ENCODE measurements at places on chromosomes 1 and 21.

- no peak for DNase-seq
Observed at GRCh38 chr1:65317866-65318653, 8.7 kb downstream of the DNAJC6 start.

- DNase-seq = no peak
Observed at GRCh38 chr1:86998727-86999126, 84.3 kb downstream of the HS2ST1 start.

DNA sequence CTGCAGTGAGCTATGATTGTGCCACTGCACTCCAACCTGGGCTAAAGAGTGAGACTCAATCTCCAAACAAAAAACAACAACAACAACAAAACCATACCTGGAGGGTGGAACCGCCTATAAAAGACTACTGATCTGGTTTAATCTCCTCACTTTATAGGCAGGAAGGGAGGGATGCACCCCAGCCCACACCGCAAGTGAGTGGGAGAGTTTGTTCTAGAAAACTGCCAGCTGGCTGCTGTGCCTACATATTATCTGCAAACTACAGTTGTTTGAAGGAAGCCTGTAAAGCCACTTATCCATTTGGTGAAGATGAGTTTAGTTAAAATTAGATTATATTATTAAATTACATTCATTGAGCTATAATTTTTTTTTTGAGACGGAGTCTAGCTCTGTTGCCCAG lies 9.1 kb upstream of the SRSF10 start:
- DNase-seq = no peak

GRCh38 chr1:97277891-97278654 lies 556.5 kb downstream of the PTBP2 start:
- DNase-seq = no peak

- no peak for DNase-seq
Observed at GRCh38 chr1:8846263-8846662, 28.8 kb upstream of the RERE start.

DNA sequence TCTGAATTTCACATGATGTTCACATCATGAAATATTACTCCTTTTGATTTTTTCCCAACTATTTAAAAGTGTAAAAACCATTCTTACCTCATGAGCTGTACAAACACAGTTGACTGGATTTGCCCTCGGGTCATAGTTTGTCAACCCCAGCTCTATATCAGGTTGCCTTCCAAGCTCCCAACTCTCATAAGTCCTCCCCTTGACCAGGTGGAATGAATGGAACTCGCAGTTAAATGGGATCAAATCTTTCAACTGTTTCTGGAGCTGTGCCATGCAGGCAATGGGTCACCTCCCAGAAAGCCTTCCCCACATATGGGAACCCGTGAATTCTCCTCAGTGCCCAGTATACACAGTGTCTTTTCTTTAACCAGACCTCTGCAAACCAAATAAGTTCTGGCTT lies 169.8 kb upstream of the FOXD3 start:
- DNase-seq = no peak

DNA sequence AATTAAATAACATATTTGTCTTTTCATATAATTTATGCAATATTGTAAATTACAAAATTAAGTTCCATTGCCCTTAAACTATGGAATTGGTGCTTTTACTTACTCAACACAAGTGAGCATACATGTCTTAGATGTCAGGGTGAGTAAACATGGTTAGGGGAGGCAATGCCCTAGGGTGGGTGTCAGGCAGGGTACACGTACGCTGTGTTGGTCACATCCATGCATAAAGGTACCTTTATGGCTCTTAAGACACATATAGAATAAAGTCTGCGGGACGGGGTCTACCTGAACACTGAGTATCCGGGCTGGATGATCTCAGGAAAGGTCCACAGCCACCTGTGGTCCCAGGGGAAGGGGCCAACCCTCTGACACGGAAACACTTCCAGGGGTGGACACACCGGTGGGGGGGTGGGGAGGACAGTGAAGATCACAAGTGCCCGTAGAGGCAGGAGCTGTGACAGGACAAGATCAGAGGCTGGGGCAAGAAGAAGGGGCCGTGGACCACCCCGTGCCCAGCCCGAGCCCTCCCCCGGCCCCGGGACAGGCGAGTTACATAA lies 720 bp downstream of the LIN9 start:
- no peak for DNase-seq

DNA sequence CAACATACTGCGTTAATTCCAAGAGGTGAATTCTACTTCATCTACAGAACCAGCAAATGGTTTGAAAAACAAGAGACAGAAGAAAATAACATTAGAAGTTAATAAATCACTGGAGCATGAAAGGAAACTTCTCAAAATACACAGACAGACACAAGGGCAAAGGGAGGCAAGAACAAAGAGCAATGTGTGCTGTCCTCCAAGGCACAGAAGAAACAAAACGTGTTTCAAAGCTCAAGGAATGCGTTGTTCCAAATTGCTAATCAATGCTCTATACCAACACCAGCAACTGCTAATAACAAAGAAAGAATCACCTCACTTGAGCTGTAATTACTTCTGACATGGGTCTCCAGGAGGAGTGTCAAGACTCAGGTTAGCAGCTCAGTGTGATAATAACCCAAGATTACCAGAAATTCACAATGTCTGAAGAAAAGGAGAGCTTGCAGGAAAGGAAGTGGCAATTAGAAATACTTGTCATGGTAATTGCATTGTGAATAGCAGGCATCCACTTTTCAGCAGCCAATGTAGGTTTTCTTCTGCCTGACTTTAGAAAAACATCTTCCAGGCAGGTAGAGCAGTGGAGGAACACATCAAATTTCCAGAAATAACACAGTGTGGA lies 175.4 kb downstream of the SEC16B start:
- peak; percentile 86 for DNase-seq

GRCh38 chr21:14519000-14519399 lies 27.1 kb downstream of the SAMSN1 start:
- DNase-seq = no peak

- no peak for DNase-seq
Observed at GRCh38 chr1:68796888-68797287, 300.0 kb upstream of the DEPDC1 start.

- DNase-seq = no peak
Observed at GRCh38 chr1:171655746-171656116, 3.2 kb upstream of the MYOC start.

DNA sequence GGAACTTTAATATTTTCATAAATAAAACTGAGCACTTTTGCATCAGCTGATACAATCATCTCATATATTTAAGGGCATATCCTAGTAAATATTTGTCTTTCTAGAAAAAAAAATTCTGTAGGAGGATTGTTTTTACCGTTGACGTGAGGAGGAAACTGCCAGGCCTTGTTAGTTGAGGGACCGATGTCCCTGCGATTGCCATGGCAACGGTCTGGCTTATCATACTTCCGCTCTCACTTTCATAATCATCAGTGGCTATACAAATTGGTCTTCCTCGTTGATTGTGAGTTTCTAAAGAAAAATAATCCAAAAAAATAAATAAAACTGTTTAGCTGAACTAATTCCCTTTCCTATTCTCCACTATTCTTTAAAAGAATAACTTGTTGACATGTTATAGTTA lies 69.3 kb upstream of the ANGPTL3 start:
- DNase-seq = no peak

GRCh38 chr1:13469343-13469742 lies 44.5 kb downstream of the LRRC38 start:
- DNase-seq = no peak

DNA sequence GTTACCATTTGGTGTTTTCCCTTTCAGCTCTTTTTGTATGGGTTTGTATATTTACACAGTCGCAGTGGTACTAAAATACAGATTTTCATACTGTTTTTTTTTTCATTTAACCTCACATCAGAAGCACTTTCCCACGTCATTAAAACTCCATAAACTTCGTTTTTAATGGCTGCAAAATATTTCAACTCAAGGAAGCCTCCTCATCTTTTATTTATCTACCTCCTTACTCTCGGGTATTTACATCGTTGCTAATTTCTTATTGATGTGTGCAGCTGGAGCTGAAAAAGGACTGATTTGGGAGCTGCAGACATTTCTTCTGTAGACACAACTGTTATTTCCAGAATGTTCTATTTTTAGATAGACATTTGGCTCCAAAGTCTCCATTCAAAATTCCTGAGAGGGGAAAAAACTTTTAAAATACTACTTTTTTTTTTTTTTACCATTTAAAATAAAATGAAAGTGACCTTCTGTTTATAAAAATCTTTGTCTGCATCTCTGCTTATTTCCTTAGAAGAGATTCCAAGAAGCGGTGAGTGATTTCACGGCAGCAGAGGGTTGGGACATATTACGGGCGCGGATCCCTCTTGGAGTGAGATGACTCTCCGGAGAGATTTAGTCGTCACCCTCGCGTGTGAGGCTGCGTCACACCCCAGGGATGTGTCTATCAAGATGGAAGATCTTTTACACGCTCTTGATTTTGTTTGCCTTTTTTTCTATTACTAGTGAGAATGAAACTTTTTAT lies 10.1 kb downstream of the RUNX3 start:
- DNase-seq = no peak

DNA sequence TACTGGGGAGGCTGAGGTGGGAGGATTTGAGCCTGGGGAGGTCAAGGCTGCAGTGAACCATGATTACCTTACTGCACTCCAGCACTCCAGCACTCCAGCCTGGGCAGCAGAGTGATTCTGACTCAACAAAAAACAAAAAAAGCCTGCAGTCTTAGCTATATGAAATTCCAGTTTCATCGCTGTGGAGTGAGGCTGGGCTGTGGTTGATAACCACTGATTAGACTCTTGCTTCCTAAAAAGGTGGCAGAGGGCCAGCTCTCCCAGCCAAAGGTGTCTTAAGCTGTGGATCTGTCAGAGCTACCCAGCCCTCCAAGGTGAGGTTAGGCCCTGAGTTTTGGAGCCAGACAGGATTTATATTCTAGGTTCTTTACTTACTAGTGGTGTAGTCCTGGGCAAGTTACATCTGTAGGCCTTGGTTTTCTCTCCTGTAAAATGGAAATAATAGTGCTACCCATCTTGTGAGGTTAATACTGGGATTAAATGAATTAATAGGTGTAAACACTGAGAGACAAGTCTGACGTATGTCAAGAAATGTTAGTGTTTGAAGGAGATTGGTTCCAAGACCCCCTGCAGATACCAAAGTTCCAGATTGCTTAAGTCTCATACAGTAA lies 35.9 kb downstream of the TMCC2 start:
- no peak for DNase-seq

DNA sequence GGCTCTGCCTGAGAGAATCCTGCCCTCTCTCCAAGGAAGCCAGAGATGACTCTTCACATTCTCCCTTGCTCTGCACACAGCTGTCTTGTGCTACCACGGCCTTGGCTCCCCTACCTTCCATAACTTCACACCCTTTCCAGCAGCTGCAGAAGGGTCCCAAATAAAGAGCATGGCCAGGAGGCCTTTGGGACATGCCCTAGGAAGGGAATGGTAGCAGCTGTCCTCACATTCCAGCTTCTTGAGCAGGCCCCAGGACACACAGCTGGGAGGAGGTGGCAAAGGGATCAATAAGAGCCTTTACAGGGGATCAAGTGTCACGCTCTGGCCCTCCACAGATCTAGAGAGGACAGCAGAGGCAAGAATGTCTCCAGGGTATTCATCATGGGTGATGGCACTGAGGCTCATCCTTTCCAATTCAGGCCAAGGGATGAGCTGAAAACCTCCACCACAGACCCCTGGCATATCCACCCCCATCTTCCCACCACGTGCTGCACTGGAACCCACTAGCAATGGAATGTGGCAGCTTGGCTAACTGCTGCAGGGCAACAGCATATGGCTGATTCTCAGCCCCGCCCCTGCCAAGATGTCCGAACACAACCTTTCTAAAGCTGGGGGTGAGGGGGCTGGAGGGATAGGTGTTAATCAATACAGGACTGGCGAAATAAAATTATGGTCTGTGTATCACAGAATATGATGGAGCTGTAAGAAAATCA lies 17.8 kb upstream of the RAB29 start:
- DNase-seq = no peak

GRCh38 chr1:47216278-47217059 lies 15.6 kb downstream of the TAL1 start:
- no peak for DNase-seq

- DNase-seq = peak; percentile 69
Observed at GRCh38 chr1:23777979-23778814, at the start of gene PITHD1. PITHD1 (plus strand) TSS chr1:23778418; CDS start chr1:23778516, 98 bp downstream.

DNA sequence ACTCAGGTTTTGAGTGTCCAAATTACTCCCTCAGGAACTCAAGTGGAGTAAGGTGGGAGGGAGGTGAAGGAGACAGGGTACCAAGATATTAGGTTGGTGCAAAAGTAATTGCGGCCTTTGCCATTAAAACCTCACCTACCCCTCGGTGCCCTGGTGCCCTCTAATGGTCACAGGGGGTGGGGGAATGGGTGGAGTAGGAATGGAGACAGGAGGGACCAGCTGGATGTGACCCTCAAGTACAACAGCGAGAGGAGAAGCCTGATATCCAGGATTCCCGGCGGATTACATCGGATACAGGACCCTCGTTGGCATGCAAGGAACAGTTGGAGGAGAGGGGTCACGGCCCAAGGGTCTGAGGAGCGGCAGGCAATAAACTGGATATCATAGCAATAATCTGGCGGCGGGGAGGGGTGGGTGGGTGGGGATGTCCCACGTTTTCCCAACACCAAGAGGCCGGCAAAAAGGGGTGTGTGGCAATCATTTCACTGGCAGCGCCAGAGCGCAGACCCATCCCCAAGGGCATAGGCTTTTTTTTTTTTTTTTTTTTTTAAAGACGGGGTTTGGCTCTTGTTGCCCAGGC lies 4.3 kb upstream of the ZBTB7B start:
- DNase-seq = no peak

GRCh38 chr1:72000809-72001208 lies 281.5 kb downstream of the NEGR1 start:
- peak; percentile 20 for DNase-seq

GRCh38 chr1:7425771-7426170 lies 345.3 kb upstream of the VAMP3 start:
- DNase-seq = no peak

DNA sequence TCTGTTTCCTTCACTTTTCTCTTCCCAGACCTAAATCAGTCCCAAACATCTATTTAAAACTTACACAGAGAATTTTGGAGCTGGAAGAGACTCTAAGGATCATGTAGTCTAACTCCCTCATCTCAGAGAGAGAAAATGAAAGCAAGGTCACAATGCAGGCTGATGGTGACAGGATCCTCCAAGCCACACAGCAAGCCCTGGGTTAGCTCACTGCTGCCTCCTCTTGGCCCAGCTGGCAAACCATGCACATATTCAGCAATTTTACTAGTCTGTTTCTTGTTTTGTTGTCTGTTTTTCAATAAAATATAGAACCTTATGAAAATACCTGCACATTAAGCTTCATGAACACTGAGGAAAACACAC lies 27.7 kb upstream of the LY9 start:
- peak; percentile 25 for DNase-seq

DNA sequence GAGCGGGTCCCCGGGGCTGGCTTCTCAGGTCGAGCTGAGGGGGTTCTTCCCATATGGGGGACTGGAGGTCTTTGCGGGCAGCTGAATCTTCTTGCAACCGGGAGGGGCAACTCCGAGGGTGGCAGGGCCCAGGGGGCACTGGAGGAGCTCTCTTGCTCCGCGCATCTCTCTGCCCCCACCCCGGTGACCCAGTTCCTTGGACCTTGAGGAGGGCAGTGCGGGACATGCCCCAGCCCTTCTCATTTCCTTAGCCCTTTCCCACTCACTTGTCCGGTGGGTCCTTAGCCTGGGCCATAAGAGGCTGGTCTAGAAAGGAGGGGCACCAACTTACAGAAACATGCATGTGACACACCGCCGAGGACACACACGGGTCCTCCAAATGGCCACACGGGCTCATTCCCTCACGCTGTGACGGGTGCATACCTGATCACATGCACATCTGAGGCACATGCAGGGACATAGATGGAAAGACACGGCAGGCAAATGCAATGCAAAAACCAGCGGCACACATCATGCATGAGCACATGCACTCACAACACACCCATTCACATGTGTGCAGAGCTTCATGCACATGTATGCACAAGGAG lies 630 bp downstream of the HPCA start:
- DNase-seq = no peak

GRCh38 chr1:211349741-211350140 lies 23.1 kb downstream of the TRAF5 start:
- DNase-seq = no peak
